ENCODE measurements at places on chromosomes 5 and 9.
A peak's percentile ranks its signal among the peaks of the same experiment; 100 is the strongest.

- no peak for DNase-seq
These were observed 475 bp downstream of the WDR5 start for GRCh38 chr9:134136118-134136995.

DNA sequence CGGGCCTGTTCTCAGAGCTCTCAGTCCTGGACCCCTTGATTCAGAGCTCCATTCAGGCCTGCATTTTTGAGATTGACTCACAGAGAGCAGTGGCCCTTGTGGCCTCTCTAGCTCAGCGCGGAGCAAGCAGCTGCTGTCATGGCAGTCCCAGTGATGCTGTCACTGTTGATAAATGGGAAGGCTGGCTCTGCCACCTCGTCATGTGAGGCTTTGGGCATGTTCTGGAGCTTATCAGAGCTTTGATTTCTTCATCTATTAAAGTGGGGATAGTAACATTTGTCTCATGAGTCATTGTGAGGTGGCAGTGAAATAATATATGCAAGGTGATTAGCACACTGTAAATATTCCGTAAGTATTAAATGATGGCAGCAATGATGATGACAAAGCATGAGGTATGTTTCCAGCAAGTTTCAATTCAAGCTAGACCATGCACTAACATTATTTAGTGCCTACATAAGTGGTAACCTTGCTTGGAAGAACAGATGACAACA lies 126.4 kb upstream of the CXCL14 start:
- DNase-seq: no peak

DNA sequence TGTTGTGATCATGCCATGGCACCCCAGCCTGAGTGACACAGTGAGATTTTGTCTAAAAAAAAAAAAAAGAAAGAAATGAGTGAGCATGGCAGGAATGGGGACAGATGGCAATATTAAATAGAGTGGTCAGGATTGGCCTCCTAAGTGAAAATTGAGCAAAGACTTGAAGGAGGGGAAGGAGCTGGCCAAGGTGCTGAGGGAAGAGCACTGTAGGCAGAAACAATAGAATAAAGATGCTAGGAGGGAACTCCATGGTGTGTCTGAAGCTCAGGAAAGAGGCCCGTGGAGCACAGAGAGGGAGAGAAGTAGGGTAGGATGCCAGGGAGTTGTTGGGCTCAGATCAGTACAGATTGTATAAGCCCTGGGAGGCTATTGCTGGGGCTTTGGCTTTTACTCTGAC lies 64.4 kb upstream of the PCAT7 start:
- DNase-seq: peak; percentile 7

GRCh38 chr9:89467278-89467625 lies 30.7 kb downstream of the SEMA4D start:
- no peak for DNase-seq

GRCh38 chr9:83986765-83987401 lies 6.3 kb downstream of the RMI1 start:
- DNase-seq: no peak

- DNase-seq: no peak
These were observed 126.3 kb downstream of the TRIO start for GRCh38 chr5:14269395-14269794.

DNA sequence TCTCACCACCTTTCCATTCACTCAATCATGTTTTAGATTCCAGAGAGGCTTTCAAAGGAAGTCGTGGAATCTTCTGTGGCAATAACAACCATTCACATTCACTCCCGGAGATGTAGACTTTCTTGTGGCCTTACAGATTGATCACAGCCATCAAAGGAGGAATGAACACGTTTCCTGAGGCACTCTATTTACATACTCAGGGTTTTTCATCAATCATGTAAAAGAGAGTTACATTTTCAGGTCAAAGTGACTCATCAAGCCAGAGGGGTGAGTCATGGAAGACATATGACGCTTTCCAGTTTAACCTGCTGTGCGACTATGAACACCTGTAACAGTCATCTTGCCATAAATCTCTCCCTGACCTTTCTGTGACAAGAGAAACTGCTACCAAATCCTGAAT lies 39.3 kb upstream of the RAD23B start:
- no peak for DNase-seq

DNA sequence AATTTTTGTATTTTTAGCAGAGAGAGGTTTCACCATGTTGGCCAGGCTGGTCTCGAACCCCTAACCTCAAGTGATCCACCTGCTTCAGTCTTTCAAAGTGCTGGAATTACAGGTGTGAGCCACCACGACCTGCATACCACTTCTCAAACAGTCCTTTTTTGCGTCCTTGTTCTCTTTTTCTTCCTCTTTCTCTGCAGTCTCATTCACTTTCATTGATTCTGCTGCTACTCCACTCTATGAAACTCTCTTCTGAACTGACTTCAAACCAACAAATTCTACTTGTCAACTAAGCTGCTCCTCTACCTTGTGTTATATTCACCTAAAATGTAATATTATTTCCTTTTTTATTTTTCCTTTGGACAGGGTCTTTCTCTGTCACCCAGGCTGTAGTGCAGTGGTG lies 7.9 kb downstream of the NSD1 start:
- DNase-seq: no peak

- DNase-seq: no peak
These were observed 109.4 kb downstream of the CARTPT start for GRCh38 chr5:71828291-71829040.

DNA sequence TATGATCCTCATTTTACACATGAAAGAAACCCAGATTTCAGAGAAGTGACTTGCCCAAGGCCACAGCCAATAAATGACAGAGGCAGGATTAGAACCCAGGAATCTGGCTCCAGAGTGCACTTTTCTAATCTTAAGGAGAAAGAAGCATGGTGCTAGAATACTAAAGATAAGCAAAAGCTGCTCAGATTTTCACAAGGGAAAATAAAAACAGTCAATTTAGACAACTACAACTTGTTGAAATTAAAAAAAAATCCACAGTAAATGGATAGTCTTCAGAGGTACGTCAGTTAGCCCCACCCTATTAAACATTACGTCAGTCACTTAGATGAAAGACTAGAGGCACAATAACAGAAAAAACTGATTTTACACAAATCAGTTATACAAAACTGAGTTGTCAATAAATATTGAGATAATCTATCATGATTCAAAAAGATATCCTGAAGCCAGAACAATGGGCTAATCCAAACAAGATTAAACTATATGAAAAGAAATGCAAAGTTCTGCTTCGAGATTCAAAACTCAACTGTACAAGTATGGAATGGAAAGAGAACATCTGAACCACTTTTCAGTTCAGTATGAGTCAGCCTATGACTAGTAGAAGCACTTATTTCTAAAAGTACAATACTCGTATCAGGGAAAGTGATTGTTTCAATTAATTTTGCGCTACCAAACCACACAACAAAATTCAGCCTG lies 9.3 kb downstream of the TMEM245 start:
- DNase-seq: no peak

DNA sequence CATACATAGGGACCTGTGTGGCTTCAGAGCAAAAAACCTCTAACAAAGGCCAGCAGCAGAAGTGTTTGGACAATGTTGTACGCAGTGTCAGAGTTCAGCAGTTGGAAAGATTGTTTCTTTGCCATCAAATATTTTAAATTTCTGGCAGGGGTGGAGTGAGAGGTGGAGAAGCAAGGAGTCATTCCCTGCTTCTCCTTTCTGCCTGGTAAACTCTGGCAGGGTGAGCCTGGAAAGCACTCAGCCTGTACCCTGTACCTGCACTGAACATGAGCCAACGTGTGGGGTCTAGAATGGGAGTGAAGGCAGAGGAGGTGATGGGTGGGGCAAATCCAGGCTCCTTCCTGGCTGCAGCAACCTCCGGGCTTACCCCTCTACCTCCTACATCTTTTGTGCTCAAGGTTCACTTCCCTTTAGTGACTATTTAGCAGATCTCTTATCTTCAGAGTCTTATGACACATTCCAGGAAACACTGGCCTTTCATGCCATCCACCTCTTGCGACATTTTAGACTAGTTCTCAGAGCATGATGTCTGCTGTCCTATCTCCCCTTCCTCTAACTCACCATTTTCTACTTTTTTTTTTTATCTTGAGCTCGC lies 445.0 kb upstream of the PIK3R1 start:
- no peak for DNase-seq

DNA sequence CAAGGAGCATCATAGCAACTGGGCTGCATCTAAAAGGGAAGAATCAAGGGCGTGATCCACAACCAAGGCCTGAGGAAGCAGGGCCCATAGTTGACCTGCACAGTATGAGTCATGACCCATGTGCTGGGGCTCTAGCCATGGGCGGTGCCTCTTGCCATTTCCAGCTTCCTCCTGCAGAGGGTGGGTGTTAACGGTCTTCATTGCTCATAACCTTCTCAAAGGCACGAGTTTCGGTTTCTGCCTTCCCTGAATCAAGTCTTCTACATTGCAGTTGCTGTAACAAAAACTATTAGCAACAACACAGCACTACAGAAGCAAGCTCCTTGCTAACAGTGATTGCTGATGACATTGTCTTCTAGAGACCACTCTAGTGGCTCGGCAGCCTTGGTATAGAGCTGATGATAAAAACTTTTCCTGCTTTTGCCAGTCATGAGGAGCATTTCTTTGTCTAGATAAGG lies 66.9 kb downstream of the CTSL start:
- peak; percentile 28 for DNase-seq

DNA sequence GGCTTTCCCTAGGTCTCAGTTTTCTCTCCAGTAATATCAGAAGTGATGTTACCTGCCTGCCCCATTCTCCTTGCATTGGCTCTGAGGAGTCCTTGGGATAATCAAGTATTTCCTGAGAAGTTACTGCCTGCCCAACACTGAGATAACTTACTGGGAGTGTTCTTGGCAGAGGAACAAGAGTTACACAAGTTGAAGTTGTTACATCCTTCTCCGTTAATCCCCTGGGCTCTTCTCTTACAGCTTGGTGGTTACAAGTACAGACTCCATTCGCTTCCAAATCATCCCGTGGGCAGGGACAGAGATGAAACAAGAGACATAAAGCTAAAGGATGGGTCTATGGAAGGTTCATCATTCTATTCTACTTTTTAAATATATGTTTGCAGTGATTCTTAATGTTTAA lies 74.1 kb upstream of the SAP30L start:
- DNase-seq: no peak

GRCh38 chr9:84694248-84694647 lies 24.7 kb downstream of the NTRK2 start:
- DNase-seq: no peak

GRCh38 chr9:68505681-68506409 lies 34.8 kb downstream of the TMEM252 start:
- DNase-seq: no peak

- no peak for DNase-seq
These were observed 154.1 kb downstream of the LRRC70 start for GRCh38 chr5:62732677-62733121.

DNA sequence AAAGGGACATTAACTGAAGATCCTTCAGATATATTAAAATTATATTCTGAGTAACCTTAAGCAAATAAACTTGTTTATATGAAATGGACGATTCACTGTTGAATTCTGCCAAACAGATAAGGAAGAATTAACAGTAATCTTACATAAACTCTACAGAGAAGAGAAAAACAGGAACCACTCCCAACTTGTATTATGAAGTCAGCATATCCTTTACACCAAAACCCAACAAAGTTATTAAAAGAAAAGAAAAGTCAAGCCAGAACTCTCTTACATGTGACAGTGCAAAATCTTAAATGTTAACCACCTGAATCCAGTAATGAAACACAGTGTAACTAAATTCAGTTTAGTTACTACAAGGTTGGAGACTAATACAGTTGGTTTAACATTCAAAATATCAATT lies 185.8 kb downstream of the DEPDC1B start:
- DNase-seq: no peak

DNA sequence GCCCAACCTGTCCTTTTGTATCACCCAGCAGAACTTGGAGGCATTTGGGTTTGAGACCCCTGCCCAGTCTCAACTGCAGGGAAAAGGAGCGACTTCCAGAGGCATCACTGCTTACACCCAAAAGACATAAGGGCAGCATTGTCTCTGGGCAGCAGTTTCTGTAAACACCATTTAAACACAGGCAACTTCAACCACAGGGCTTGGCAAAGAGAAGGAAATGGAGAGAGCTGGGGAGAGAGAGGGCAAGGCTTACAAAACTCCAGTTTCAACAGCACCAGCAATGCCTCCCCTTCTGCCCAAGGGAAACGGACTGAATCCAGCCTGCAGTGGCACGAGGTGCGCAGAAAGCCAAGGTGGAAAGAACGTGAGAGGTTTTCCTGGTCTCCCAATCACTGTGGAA lies 147.6 kb downstream of the ROR2 start:
- DNase-seq: no peak

DNA sequence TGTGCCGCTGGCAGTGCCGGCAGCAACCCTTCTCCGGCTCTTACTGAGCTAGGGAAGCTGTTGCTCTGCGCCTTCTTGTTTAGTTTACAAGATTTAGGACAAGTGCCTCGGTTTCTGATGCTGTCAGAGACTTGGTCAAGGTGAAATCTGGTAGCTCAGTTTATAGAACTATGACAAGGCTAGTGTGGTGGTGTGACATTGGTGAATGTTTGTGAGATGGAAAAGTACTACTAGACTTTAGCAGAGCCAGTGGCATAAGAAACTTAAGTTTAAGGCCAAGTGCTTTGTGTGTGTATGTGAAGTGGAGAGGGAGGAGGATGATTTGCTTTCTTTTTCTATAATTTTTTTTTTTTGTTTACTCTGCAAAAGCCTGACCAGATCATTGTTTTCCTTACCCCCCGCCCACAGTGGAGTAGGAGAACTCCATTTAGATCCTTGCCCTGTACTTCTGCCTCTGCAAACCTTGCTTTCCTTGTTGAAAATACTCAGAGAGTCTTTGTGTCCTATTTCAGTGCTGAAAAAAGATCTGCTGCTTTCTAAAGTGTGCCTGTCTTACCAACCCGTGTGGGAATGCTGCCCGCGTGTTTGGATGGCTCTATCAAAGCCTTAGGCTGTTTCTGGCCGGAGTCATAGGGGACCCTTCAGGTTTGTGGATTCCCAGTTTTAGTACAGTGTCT lies 75.9 kb downstream of the TRIO start:
- no peak for DNase-seq

DNA sequence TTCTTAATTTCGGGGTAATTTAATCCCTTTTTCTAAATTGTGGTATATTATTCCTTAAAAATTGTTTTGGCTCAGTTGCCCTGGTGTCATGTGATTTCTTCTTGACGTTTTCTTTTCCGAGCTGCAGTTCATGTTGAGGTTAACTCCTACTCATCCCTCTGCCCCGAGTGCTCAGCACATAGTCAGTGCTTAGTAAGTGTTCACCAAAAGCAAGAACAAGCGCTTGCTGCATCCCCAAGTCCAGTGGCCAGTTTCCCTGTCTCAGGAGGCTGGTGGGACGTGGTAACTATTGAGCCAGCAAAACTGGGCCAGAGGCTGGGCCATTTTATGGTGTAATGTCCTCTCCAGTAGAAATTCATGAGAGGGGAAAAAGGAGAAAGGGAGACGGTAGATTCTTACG lies 23.3 kb downstream of the TRIO start:
- DNase-seq: no peak

All from iPS-NIHi11 (cell line).